ENCODE measurements at places on chromosomes 13 and 19.

- no peak for DNase-seq
Observed at GRCh38 chr13:87080100-87080779, 590.9 kb upstream of the SLITRK5 start.

- no peak for DNase-seq
Observed at GRCh38 chr19:35080613-35081170, 34.9 kb upstream of the FXYD3 start.

- DNase-seq = no peak
Observed at GRCh38 chr19:55535965-55536350, 975 bp downstream of the SBK2 start.

GRCh38 chr19:11159598-11160439 is 4.2 kb upstream of the SPC24 start:
- no peak for DNase-seq

- DNase-seq = peak; percentile 68
Observed at GRCh38 chr19:43664018-43664417, 6.0 kb downstream of the PLAUR start.
